ENCODE measurements at places on chromosomes 11 and 22. TPM values are rescaled to one million over a fixed set of nuclear protein-coding genes. Genes with fewer than 3 reads are reported as not detected.

Gene C11orf16
- not detected for total RNA-seq

DNA sequence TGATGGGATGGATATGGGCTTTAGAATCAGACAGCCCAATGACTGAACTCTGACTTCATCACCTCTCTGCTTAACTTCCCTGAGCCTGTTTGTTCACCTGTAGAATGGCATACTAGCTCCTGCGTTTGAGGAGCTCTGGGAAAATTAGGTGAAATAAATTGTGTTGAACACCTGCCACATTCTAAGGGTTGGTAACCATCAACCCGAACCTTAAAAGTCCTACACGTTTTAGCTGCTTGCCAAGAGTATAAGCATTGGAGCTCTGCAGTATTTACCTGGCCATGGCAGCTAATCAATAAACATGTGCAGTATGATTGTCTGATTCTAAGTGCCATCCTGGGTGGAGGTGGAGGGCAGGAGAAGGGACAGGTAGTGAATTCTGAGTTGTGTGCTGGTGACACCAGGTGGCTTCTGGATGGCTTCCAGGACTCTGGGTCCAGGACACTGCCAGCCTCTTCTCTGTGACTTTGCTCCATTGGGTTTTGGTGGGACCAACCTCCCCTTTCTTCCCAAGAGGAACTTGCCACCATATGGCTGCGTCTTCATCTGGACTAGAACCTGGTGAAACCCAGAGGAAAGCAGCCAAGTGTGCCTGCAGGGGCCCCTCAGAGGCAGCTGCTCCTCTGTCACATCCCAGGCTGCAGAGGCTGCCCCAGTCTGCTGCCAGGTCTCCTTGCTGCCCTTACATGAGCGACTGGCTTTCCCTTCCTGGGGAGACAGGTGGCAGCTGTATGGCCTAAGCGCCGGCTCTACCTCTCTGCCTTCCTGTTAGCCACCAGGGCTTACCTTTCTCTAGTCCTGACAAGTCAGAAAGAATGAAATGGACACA, 85.6 kb downstream of the CACNG2 start:
- no peak for DNase-seq

Gene SMC1B
- not detected for total RNA-seq

Gene APOA5
- total RNA-seq: not detected

GRCh38 chr11:118998822-118999221, 884 bp downstream of the CENATAC start:
- no peak for DNase-seq

Gene LUZP2
- not detected for total RNA-seq

DNA sequence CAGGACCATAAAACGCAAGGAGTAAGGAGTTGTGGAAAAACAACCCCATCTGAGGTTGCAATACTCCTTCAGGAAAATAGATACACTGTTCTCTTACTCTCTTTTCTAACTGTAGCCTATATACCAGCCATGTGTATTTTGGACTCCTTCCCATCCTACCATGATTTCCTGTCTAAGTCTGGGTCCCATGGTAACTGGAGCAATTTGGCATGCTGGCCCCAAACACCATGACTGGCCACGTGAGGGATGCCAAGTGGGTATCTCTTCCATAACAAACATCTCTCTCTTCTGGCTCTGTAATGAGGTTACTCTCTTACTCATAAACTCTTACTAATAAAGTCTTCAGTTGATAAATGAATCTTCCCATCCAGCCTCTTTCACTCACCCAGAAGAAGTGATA, 26.5 kb downstream of the ABTB2 start:
- no peak for DNase-seq
